GM12878 (cell line): ENCODE measurements at places on chromosomes 2 and 18. TPM values are rescaled to one million over a fixed set of nuclear protein-coding genes. Genes with fewer than 3 reads are reported as not detected.

GRCh38 chr2:184581391-184581790 lies 16.9 kb upstream of the ZNF804A start:
- H3K4me3 ChIP-seq: no peak overlapping the region
- no peak overlapping the region for H3K27ac ChIP-seq
- H3K27me3 ChIP-seq: no peaks in the 10 kb centered on the region
- no peaks in the 10 kb centered on the region for H3K4me1 ChIP-seq
- no peak for DNase-seq

GRCh38 chr2:174656676-174657176 lies 59.1 kb upstream of the WIPF1 start:
- no peak overlapping the region for H3K27ac ChIP-seq
- no peaks in the 10 kb centered on the region for H3K27me3 ChIP-seq
- no peaks in the 10 kb centered on the region for H3K36me3 ChIP-seq
- no peak for DNase-seq
- H3K4me1 ChIP-seq: no peaks in the 10 kb centered on the region

Gene XDH
- not detected in 2 replicates for polyA plus RNA-seq

- H3K27me3 ChIP-seq: no peaks in the 10 kb centered on the region
- no peak overlapping the region for H3K4me3 ChIP-seq
- no peak overlapping the region for H3K27ac ChIP-seq
- no peak for DNase-seq
- no peaks in the 10 kb centered on the region for H3K36me3 ChIP-seq
Measured at GRCh38 chr2:138125306-138126288, 161.3 kb downstream of the HNMT start.

- no peaks in the 10 kb centered on the region for H3K27me3 ChIP-seq
- H3K4me1 ChIP-seq: no peaks in the 10 kb centered on the region
- H3K36me3 ChIP-seq: no peaks in the 10 kb centered on the region
- no peak for DNase-seq
- no peak overlapping the region for H3K4me3 ChIP-seq
Measured at GRCh38 chr2:107001964-107002696, 116.2 kb upstream of the ST6GAL2 start.

GRCh38 chr2:51919395-51919794 lies 887.5 kb upstream of the NRXN1 start:
- H3K4me1 ChIP-seq: no peaks in the 10 kb centered on the region
- DNase-seq: no peak
- H3K36me3 ChIP-seq: no peaks in the 10 kb centered on the region
- H3K4me3 ChIP-seq: no peak overlapping the region

Gene DCC
- polyA plus RNA-seq: not detected in 2 replicates

Gene GCKR
- not detected in 2 replicates for polyA plus RNA-seq

DNA sequence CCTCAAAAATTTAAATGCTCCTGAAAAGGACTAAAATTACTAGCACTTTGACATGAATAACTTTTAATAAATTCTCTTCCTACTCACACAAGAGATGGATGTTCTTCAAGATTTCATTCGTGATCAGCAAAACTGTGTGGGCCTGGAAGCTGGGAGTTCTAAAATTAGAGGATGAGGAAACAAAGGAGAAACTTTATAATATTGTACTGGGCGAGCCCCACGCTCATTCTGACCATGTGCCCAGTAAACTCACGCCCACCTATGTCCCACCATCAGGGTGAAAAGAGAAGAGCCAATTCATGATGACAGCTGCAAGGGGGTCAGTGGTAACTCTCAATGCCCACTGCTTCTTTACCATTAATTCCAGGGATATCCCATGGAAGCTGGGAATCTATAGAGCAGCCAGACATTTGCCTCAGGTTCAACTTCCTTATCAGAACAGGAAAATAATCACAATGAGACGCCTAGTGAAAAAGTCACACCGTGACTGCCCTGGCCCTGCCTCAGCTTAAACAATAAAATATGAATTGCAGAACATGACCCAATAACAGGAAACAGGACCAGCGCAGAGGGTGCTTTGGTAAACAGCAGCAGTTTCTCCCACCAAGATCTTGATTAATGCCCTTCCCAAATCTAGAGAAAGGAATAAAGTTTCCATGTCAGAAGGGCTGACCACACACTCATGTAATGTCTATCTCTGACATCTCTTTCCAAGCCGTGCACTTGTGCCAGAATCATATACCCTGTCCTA lies 438.6 kb downstream of the TXNL1 start:
- no peak overlapping the region for H3K4me3 ChIP-seq
- H3K27ac ChIP-seq: no peak overlapping the region
- H3K27me3 ChIP-seq: no peaks in the 10 kb centered on the region
- no peaks in the 10 kb centered on the region for H3K36me3 ChIP-seq

DNA sequence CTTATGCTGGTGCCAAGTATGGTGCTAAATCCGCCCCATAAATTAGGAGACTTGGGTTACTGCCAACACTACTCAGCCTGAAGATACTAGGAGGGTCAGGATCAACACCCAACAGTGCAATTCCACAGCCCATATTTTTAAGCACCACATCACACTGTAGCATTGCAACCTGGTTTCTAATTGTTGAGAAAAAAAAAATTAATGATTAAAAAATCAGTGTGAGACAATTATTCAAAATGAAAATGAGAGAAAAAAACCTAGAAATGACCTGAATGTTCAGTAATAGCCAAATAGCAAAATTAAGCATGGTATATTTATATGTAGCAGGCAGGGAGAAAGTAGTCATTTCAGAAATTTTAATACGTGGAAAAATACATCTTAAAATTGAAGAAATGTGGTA lies 29.2 kb upstream of the HNRNPLL start:
- H3K27me3 ChIP-seq: no peaks in the 10 kb centered on the region
- peaks cover 24% of the 10 kb centered on the region for H3K4me1 ChIP-seq
- H3K4me3 ChIP-seq: no peak overlapping the region
- DNase-seq: no peak

GRCh38 chr2:17754773-17755425 lies 961 bp downstream of the GEN1 start:
- no peak for DNase-seq
- H3K36me3 ChIP-seq: no peaks in the 10 kb centered on the region
- no peaks in the 10 kb centered on the region for H3K27me3 ChIP-seq
- peak overlapping the region; percentile 94 for H3K27ac ChIP-seq

Gene COL6A3
- 0.10 and 0.19 TPM in 2 replicates for polyA plus RNA-seq

Gene ALPG
- not detected in 2 replicates for polyA plus RNA-seq

- no peak for DNase-seq
- H3K4me1 ChIP-seq: no peaks in the 10 kb centered on the region
- H3K27ac ChIP-seq: no peak overlapping the region
- H3K36me3 ChIP-seq: no peaks in the 10 kb centered on the region
- H3K27me3 ChIP-seq: no peaks in the 10 kb centered on the region
- no peak overlapping the region for H3K4me3 ChIP-seq
Measured at GRCh38 chr2:128775914-128776285, 457.2 kb upstream of the HS6ST1 start.
